Activated CD4-positive, alpha-beta T cell treated with anti-CD3 and anti-CD28 coated beads, Interleukin-2, amount 50 U/mL, for 24 hours (primary cell): ENCODE measurements at places on chromosomes 16 and 17.

DNA sequence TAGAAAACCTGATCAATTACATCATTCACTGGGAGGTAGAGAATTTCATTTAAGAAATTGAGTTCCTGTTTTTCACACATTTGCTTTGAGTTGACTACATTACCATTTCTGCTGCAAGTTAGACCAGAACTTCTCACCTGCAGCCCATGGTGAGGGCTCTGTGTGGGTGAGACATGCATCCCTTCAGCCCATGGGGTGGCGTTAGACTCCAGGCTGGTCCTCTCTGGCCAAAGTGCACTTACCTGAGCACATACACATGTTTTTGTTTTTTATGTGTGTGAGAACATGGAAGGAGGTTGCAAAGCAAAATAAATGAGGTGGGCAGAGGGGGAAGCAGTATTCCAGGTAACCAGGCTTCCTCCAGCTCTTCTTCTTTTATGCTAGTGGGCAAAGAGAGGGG lies 470.2 kb downstream of the PMP22 start:
- no peak for DNase-seq

DNA sequence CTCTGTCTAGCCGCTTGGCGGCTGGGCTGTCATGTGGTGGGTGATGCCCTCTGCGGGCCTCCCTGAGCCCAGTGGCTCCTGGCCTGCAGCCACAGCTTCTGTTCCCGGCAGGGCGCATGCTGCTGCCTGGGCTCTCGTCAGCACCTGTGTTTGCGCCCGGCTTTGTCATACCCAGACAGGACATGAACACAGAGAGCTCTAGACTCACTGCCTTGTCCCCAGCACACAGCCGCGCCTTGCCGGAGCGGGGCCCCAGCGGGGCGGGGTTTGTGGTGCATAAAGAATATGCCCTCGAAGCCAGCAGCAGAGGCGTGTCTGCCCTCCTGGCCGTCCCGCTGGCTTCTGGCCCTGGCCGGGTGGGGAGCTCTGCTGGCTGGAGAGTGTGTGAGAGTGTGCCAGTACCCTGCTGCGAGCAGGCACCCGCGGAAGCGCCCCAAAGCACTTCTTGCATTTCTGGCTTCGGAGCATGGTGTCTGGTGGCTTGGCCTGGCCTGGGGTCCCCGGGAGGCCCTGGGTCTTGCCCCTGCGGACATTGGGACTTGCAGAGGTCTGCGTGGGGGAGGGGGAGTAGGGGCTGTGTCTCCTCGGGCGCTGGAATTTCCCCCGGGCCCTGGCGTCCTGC lies 14.4 kb downstream of the ASPSCR1 start:
- no peak for DNase-seq

GRCh38 chr16:14280541-14280940 lies 209.4 kb downstream of the MRTFB start:
- no peak for DNase-seq

GRCh38 chr17:12665263-12666210 lies at the start of gene MYOCD:
MYOCD (plus strand) TSS chr17:12665890; CDS start chr17:12666189, 299 bp downstream.
- no peak for DNase-seq

GRCh38 chr16:87671715-87672270 lies 69.5 kb downstream of the JPH3 start:
- no peak for DNase-seq

GRCh38 chr17:63349478-63350000 lies 96.6 kb downstream of the CYB561 start:
- DNase-seq = no peak

DNA sequence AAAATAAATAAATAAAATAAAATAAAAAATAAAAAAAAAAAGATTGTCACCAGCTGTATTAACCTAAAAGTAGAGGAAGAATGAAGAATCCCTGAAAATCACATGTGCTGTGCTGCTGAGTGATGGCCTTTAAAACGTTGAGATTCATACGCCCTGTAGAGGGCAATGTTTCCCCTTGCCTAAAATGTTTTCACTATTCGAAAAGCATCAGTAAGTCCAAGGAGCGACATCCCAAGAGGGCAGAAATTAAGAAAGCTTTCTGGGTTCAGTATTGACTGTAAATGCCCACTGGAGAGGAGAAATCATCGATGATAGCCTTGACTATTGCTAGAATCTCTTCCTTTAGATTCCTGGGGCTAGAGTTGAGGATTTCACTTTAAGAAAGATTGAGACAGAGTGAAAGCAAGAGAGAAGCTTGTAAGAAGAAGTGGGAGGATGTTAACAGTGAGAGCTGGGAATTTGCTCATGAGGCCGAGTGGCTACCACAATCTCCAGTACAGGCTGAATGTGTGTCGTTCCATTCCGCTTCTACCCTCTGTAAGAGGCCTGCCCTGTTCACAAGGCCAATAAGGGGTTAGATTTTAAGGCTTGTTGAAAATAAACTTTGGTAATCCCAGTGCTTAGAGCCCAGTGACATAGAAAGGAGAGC lies 170.8 kb upstream of the FAM20A start:
- DNase-seq = no peak

GRCh38 chr16:9107025-9107970 lies 15.9 kb downstream of the HAPSTR1 start:
- DNase-seq = no peak

- DNase-seq = no peak
Measured at GRCh38 chr16:79466111-79466510, 134.4 kb downstream of the MAF start.

DNA sequence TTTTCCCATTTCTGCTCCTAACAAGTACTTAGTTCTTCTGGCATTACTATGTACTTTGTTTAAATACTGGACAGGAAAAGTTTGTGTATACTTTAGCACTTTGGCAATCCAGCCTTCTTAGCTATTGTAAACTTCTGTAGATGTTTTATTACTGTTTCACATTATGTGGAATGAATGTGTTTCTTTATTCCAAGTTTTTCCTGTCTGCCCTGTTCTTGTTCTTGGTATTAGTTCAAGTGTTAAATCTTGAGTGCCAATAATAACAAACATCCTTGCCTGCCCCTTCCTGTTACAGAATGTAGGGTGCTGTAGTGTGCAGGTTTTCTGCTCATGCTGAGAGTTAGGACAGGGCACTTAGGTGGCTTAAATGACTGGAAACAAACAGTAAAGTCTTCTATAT lies 7.3 kb upstream of the CAPNS2 start:
- DNase-seq = no peak

- no peak for DNase-seq
Measured at GRCh38 chr17:31266042-31266441, 31.0 kb downstream of the OMG start.

- peak; percentile 46 for DNase-seq
Measured at GRCh38 chr17:44137891-44138709, 3.6 kb upstream of the HROB start.

- DNase-seq = no peak
Measured at GRCh38 chr17:61813211-61813610, 50.1 kb downstream of the BRIP1 start.

DNA sequence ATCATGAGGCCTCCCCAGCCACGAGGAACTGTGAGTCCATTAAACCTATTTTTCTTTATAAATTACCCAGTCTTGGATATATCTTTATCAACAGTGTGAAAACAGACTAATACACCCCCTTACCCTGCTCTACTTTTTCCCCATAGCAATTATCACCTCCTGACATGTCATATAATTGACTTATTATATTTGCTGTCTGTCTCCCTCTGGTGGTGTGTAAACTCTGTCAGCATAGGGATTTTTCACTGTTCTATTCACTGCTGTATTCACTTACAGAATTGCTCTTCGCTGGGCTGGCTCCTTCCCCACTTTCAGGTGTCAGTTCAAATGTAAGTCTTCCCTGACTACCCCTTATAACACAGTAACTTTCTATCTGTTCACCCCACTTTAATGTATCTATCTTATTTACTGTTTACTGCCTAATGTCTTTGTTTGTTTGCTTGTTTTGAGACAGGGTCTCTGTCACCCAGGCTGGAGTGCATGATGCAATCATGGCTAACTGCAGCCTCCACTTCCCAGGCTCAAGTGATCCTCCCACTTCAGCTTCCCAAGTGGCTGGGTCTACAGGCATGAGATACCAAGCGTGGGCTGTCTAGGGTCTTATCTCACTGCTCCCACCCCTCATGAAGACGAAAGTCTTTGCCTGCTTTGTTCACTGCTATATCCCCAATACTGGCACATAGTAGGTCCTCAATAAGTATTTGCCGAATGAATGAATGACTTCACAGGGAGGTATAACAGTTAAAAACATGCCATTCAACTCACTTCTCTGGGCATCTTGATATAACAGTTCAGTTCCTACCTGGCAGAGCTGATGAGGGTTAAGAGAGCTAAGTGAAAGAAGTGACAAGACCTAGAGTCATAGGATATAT lies 52.4 kb upstream of the CDH3 start:
- DNase-seq = no peak

DNA sequence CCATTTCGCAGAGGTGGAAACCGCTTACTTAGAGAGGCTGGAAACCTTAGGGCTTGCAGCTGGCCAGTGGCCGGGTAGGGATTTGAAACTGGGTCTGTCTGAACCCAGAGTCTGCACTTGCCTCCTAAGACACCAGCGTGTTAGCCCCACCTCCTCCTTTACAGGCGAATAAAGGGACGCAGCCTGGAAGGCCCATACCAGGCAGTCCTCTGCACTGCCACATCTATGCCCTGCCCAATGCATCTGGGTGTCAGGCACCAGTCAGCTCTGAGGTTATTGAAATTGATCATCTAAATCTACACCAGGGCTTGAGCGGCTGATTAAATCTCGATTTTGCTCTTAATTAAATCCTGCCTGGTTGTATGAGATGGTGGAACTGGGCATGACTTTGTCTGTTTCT lies 19.9 kb upstream of the NAGS start:
- no peak for DNase-seq

DNA sequence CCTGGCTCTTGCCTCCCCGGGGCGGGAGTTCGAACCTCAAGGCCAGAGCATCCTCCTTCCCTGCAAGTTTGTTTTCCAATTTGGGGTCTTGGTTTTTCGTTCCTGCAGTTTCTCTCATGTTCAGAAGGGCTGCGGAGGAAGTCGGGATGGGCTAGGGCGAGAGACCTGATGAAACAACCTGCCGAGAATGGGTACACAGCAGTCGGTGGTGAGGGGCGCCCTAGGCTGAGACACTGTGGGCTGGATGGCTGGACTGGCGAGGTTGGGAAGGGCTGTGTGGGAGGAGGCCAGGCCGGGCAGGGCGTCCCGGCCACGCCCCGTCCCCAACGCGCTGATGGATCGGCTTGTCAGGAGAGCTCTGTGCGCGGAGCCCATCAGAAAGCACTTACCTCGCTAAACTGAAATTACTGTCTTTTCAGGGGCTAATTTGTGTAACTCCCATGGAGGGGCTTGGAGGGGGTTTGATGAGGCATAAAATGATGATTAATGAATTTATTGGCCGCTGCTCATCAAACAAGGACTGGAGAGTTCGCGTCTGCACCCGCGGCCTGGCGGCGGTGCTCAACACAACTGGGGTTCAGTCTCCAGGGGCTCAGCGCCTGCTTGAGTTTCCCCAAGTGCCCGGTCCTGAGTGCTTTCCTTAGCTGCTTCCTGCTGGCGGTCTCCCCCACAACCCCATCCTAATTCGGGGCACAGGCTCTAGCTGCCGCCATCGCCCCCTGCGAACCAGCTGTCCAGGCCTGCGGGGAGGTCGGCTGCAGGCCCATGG lies 9.0 kb downstream of the IRX5 start:
- DNase-seq = no peak

DNA sequence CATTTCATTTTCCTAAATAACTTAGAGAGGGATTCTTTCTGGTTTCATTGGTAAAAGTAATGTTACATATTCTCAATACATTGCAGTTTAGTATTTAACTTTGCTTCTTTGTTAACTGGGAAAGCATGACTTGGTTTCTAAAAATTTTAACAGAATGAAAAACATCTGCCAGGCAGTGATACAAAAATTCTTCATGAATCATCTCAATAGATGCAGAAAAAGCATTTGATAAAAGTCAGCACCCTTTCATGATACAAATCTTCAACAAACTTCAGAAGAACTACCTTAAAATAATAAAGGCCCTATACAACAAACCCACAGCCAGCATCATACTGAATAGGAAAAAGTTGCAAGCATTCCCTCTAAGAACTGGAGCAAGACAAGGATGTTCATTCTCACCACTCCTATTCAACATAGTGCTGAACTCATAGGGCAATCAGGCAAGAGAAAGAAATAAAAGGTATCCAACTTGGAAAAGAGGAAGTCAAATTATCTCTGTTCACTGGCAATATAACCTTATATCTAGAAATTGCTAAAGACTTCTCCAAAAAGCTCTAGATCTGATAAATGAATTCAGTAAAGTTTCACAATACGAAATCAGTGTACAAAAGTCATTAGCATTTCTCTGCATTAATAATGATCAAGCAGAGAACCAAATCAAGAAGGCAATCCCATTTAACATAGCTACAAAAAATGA lies 50.4 kb downstream of the SLFN5 start:
- DNase-seq = no peak

DNA sequence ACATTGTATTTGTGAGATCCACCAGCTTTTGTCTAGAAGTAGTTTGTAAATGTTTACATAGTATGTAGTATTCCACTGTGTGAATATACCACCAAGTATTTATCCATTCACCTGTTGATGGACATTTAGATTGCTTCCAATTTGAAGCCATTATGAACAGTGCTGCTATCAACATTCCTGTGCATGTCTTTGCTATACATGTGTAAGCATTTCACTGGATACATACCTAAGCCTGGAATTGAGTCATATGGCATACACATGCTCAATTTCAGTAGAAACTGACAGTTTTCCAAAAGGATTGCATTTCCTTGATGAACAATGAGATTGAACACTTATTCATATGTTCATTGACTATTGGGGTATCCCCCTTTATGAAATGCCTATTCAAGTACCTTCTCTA lies 540.6 kb upstream of the SOX9 start:
- no peak for DNase-seq

GRCh38 chr17:48791128-48792032 lies 25.6 kb downstream of the TTLL6 start:
- DNase-seq = peak; percentile 10

GRCh38 chr17:82036634-82037091 lies 834 bp downstream of the DCXR start:
- DNase-seq = no peak

DNA sequence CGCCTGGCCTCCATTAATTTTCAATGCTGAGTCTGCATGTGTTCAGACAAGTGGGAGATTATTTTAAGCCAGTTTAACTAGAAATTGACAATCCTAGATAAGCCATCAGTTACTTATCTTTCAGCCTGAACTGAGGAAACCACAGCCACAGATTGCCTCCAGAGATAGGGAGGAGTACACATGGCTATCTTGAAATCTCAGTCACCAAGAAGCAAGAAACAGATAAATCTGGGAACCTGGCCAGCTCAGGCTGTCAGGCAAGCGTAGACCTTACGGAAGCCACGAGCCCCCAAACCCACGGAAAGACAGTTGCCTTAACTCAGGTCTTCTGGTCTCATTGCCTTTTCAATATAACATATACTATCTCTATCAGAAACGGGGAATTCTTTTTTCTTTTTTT lies 2.0 kb upstream of the GLG1 start:
- DNase-seq = no peak
